ENCODE measurements at places on chromosomes 2 and 18. TPM values are rescaled to one million over a fixed set of nuclear protein-coding genes. Genes with fewer than 3 reads are reported as not detected.

Gene WIPF1
- 107 TPM for total RNA-seq

DNA sequence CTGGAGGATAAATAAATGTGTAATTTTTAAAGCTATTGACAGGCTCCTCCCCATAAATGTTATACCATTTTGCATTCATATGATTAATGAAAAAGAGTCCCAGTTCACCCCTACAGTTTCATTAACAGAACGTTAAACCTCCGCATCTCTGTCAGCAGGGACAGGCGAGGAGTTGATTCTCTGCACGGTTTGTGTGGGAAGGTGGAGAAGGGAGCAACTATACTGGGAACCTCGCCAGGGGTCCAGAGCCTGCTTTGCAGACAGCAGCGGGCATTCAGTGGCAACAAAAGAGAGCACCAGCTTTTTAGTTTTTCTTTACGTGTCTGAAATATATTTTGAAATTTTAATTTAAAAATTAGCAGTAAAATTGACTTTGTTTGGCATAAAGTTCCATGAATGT, 101.4 kb downstream of the FARSB start:
- no peak for DNase-seq

- DNase-seq: no peak
These were observed 164.4 kb upstream of the SESTD1 start for GRCh38 chr2:179429060-179429471.

Gene CHRND
- total RNA-seq: not detected

DNA sequence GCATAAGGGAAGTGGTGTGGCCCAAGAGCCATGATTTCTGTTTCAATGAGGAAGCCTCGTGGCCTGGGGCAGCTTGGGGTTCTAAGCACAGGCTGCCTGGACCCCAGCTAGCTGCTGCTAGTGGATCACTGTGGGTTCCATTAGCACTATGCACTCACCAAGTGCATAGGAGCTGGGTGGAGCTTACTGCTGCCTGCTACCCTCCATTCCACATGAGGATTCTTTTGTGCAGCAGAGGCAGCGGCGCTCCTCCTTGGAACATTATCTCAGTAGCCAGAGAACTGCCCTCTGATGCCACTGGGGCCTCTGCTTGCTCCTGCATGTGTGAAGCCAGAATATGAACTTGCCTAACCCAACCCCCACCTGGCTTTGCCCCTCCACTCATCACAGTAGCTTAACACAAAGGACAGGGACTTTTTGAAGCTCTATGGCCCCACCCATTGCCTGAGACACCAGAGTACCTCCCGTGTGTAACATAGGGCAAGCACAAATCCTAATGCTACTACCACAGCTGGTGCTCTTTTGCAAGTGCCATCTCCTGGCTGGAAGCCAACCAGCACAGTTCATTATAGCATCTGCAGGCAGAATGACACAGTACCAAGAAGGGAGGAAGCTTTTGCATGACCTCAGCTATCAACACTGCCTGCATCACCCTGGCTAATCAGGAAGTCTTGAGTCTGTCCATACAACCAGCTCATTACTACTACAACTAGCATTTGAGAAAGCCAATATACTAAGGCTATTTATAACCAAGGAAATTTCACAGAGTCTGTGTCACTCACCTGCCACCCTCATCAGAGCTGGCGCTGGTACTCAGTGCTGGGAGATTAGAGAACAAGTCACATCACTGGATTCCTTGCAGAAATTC, 297.0 kb upstream of the GULP1 start:
- DNase-seq: no peak

DNA sequence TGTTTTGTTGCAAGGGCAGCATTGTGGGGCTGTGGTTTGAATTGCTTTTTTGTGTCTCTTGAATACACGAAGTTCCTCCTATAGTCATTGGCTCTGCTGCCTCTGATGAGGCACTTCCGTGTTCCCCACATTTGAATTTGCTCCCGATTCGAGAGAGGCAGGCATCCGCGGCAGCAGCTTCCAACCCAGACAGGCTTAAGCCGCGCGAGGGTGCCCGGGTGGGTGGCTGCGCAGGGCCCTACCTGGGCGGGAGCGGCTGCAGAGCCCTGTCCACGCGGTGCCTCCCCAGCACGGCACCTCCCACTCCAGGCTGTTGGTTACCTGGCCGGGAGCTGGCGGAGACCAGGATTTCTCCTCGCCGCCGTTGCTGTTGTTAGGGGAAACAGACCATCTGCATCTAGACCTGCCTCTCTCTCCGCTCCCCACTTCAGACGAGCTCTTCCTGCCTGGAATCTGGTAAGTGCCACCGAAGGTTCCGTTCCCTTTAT, 151.3 kb downstream of the NEDD4L start:
- no peak for DNase-seq

DNA sequence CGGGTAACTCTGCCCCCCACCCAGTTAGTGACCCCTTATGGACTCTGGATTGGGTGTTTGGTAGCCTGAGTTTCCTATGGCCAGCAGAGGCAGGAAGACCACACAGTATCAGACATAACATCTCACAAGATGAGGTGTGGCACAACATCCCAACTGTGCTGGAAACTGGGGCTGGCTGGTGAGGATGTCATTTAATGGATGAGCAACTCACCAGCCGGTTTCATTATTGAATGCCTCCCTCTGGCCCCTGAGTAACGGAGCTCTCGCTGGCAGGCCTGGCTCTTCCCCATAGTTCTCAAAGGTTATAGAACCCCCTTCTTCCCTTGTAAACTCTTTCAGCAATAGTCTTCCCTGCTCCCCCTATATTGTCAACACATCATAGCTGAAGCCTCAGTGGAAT, 195.0 kb downstream of the BCL11A start:
- no peak for DNase-seq

- no peak for DNase-seq
These were observed 680 bp downstream of the ATP5F1A start for GRCh38 chr18:46097431-46097800.

GRCh38 chr18:77522051-77522675, 272.5 kb downstream of the GALR1 start:
- DNase-seq: no peak

Gene CCDC148
- 2.9 TPM for total RNA-seq

Gene PDK1
- 18.9 TPM for total RNA-seq

- DNase-seq: no peak
These were observed 147.8 kb downstream of the EXOC6B start for GRCh38 chr2:72678024-72678423.

DNA sequence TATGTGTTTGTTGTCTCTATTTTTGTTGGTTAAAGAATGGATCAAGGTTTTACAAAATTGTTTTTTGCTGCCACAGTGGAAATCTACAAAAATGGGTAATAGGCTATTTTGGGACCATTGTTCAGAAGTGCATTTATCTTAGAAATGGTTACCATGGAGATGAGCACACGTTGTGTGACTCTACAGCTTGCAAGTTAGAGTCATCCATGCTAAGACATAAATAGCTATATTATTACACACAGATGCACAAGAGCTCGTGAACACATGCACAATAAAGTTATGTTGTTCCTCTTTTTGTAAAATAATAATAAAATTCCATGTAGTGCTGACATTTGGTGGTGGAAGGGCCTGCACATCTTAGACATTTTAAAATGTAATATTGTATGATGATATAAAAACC, 15.5 kb upstream of the DUSP19 start:
- no peak for DNase-seq

GRCh38 chr2:125553768-125554167, 1102.2 kb upstream of the GYPC start:
- no peak for DNase-seq

DNA sequence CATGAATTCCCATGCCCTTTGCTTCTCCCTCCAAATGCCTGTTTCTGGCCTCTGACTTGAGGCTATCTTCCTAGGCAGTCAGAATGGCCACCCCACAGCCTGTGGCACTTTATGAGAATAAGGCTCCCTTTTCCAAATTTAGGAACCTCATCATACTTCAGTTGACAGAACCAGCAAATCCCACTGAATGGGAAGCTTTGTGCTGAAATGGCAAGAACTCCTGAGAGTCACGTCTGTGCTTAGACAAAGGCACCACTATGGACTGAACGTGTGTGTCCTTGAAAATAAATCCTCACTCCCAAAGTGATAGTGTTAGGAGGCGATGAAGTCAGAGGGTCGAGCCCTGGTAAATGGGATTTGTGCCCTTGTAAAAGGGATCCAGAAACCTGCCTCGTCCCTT, 559.9 kb upstream of the SOX11 start:
- no peak for DNase-seq

Gene CHRNG
- not detected for total RNA-seq

- no peak for DNase-seq
These were observed 38.4 kb upstream of the FZD5 start for GRCh38 chr2:207808119-207808518.

Gene UBXN2A
- 30.3 TPM for total RNA-seq

Gene NEU2
- not detected for total RNA-seq

- DNase-seq: no peak
These were observed 82.8 kb upstream of the ATP8B1 start for GRCh38 chr18:57885931-57886330.

- DNase-seq: no peak
These were observed 213.4 kb upstream of the BOD1L2 start for GRCh38 chr18:56933472-56933871.

GRCh38 chr2:127194447-127194846, 25.7 kb downstream of the CYP27C1 start:
- peak; percentile 14 for DNase-seq

DNA sequence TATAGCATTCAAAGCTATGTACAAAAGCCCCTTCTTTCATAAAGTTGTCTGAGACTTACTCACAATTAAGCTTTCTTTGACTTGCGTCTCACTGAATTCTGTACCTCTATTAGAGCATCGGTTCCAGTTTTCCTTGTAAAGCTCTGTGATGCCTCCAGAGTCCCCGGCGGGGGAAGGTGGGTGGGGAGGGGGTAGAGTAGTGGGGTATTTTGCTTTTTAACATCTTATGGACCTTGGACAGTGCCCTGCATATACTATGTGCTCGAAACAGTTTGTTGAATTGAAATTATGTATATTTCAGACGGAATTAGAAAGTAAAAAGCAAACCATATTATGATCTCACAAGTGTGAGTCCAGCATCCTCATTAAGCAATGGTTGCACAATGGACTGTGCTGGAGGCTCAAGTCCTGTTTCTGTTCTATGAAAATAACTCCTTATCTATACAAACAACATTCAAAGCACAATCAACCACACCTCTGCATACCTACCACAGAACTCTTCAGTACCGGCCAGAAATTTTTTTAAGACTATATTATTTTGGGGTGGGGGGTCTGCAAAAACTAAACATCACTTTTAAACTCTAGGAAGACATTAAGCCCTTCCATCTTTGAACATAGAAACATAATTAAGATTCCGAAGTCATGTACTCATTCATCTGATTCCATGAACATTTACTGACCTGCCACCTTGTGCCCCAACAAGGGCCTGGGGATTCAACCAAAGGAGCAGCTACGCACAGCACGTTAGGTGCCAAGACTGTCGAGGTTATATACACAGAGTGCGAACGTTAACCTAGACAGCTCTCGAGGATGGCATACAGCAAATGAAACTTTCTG, 908 bp downstream of the STAT1 start:
- no peak for DNase-seq

- DNase-seq: no peak
These were observed 48.1 kb upstream of the SIGLEC15 start for GRCh38 chr18:45777393-45777792.

DNA sequence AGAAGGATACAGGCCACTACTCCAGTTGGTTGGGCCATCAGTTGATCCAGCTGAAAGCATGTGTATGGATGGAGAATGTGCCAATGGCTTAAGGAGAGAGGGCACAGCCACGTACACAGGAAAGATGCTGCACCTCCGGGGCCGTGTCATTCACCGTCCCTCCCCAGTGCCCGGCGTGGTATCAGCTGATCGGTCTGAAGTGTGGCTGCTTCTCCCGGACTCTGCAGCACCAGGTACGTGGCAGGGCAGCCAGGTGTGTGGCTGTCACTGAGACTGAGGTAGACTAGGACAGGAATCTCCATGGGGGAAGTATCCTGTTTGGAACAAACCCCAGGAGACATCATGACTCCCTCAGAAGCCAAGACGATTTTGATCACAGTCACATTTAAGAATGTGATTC, 4.2 kb upstream of the ERFE start:
- DNase-seq: no peak

DNA sequence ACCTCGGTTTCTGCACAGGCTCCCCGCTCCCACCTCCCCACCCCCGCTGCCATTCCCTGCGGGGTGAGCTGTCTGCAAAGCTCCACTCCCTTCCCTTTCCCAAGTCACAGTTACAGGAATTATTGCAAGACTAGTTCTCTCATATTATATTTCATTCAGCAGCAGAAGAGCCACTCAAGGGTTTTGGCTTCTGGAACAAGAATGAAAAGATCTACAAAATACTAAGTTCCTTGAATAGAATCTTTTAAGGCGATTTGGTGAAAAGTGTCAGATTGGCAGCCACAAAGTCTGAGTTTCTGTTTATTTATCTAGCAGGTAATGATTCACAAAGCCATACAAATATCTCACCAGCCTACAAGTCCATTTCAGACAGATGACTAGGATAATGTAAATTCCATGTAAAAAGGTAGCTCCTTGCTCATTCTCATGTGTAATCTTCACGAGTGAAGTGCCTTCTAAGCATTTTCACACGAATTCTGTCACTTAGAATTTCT, 221.9 kb upstream of the RBBP8 start:
- DNase-seq: no peak

DNA sequence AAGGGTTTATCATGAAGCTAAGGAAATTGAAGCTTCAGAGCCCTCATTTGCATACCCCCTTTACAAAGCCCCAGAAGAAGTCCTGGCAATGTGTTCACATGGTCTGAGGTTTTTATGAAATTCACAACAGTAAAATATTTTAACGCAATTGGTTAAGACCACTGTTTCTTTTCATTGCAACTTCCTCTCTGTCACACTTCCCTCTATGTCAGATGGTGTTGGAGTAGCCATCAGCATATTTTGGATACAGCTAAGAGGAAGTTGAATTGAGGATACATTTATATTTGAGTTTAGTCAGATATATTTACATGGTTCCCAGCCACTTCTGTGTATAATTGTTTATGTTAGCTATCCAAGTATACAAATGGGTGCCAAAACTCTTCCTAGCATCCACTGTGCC, 170.0 kb downstream of the TXNL1 start:
- DNase-seq: no peak

GRCh38 chr2:219500135-219500534, 1.4 kb downstream of the GMPPA start:
- no peak for DNase-seq

Gene GTF2A1L
- 1.4 TPM for total RNA-seq

Measured in sciatic nerve (tissue), 2 donors.